ENCODE measurements at places on chromosomes 16 and 17. TPM values are rescaled to one million over a fixed set of nuclear protein-coding genes. Genes with fewer than 3 reads are reported as not detected.

KRTAP1-1 gene
- polyA plus RNA-seq: not detected

KCNAB3 gene
- polyA plus RNA-seq: 7.6 TPM

ADGRG1 gene
- 86.8 TPM for polyA plus RNA-seq

CARHSP1 gene
- polyA plus RNA-seq: 102 TPM

SLFN11 gene
- not detected for polyA plus RNA-seq

KRTAP4-6 gene
- polyA plus RNA-seq: not detected

TEX14 gene
- 0.90 TPM for polyA plus RNA-seq

USP6 gene
- polyA plus RNA-seq: not detected

TP53TG3 gene
- not detected for polyA plus RNA-seq

RPAIN gene
- polyA plus RNA-seq: 451 TPM

PSMC3IP gene
- 22.5 TPM for polyA plus RNA-seq

FAM222B gene
- polyA plus RNA-seq: 6.4 TPM

All from neural cell (in vitro differentiated cells).